GM12864 (cell line): ENCODE measurements at places on chromosomes 4 and X.
A peak's percentile ranks its signal among the peaks of the same experiment; 100 is the strongest.

DNA sequence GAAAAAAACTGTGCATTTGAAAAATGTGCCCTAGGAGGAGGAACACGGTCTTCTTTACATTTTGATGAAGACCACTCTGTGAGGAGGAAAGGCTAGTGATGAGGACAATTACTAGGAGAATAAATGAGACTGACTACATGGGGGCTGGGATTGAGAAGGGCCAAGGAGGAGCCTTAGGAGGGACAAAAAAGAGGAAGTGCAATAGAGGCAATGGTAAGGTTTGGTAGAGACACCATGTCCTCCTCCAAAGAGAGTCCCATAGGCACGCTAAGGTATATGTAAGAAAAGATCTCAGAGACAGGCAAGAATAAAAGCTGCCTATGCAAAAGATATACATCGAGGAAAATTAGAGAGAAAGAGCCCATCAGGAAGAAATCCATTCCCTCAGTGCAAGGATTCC lies 336.5 kb upstream of the SFRP2 start:
- no peak for DNase-seq

DNA sequence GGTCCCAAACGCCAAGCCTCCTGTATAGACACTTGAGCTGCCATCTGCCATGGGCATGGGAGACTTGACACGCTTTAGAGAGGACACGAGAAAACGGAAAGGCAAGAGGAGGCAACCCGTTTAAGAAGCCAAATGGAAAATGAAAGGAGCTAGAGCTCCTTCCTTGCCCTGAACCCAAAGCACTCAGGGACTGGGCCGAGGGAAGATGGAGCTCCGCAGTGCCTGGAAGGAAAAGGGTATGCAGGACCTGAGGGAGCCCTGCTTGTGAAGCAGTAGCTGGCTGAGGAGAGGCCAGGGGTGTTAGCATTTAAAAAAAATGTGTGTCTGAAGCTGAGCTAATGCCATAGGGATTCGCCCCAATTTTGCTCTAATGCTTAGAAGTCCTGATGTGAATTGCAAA lies 15.1 kb downstream of the MCF2 start:
- no peak for DNase-seq

GRCh38 chr4:20462426-20463175 lies 210.9 kb downstream of the SLIT2 start:
- no peak for DNase-seq

DNA sequence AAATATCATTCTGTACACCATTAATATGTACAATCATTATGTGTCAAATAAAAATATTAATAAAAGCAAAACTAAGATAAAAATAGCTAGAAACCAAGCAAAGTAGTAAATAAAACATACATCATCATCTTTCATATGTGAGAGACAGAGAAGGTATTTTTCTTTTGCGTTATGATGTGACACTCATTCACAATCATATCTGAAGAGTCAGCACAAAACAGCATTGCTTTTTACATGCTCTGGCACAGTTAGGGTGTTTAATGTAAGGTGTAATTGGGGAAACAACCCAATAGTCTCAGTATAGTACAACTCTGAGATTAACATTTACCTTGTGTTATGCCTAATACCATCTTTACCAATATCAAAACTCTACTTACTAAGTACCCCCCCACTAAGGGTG lies 376.6 kb downstream of the TMA16 start:
- no peak for DNase-seq

DNA sequence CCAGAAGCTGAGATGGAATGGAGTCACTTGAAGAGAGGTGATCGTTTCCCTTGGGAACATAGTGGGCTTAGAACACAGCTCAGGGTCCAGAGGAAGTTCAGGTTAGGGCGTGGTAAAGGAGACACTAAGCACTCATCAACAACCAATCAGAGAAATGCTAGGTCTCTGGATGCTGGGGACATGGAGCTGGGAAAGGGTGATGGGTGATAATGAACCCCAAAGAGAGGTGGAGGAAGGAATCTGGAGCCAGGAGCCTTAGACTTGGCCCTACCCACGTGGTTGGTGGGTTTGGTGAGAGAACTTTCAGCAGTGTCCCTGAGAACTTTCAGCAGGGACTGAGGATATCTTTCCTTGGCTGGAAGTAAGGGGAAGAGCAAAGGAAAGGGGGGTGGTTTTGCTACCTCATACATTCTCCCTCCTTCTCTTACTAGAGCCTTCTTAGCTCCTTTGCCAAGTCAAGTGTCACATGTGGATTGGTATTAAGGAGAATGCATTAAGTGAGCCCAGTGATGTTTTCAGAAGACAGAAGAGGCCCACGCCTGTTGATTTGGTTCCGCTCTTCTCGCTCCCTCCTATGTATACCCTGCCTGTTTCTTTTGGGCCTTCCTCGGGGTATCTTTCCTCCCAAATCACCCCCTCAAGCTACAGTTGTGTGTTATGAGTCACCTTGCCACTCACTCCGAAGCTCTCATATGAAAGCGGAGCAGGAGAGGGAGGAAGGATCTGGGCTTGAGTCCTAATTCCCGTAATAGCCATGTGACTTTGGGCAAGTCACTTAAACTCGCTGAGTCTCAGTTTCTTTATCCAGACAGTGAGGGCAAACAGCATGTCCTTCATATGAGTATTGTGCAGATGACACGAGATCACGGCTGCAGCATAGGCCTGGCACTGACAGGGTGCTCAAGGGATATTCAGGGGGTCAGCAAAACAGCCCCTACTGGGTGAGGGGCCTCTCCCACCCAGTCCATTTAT lies 63.1 kb downstream of the TSC22D3 start:
- no peak for DNase-seq

- no peak for DNase-seq
These were observed 35.6 kb downstream of the NELFA start for GRCh38 chr4:1973218-1973617.

- peak; percentile 4 for DNase-seq
These were observed 339.7 kb upstream of the PCDH7 start for GRCh38 chr4:30380404-30380998.

DNA sequence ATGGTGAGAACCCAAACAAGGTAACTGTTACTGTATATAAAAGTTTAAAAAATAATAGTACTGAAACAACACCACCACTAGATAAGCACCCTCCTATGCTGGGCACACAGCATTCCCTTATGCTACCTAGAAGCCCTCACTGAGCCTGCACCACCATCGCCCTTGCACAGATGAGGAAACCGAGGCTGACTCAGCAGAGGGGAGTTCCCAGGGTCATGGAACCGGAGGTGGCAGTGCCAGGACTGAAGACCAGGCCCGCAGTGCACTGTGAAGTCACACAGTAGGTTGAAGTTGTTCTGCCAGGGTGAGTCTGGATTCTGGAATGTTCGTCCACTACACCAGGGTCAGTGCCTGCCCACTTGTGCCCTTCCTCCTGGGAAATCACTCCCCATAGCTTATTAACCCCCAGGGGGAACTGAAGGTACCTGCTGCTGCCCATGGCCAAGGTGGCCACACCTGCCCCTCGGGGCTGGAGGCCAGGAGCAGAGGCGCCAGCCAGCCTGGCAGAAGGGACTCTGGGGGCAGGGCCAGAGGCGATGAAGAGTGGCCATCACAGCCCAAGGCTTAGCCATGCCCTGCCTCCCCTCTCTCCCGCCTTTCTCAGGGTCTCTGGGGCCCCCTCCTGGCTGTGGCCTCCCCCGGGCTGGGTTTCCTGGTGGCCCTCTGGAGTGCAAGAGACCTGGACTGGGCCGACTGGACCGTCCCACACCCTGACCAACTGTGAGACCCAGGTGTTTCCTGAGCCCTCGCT lies 15.1 kb upstream of the ABLIM2 start:
- no peak for DNase-seq

GRCh38 chr4:7055990-7056325 lies 11.9 kb downstream of the GRPEL1 start:
- no peak for DNase-seq
